ENCODE measurements at places on chromosomes 1 and 21. TPM values are rescaled to one million over a fixed set of nuclear protein-coding genes. Genes with fewer than 3 reads are reported as not detected.

Gene SLC16A4
- total RNA-seq, result 44.7 TPM

Gene TCEA3
- total RNA-seq, result 9.7 TPM

Gene LIN28A
- not detected for total RNA-seq

Gene HSPA6
- total RNA-seq, result 6.5 TPM

Gene EDN2
- total RNA-seq, result 0.33 TPM

Gene CLCNKA
- under 0.01 TPM for total RNA-seq

Gene OR2T29
- total RNA-seq, result not detected

Gene PRELP
- total RNA-seq, result 4.3 TPM

Gene IL19
- total RNA-seq, result not detected

Gene SH3BP5L
- total RNA-seq, result 24.0 TPM

Gene MCOLN3
- total RNA-seq, result 5.8 TPM

Gene CORT
- not detected for total RNA-seq

Gene AMPD1
- total RNA-seq, result not detected

Gene LCE1F
- not detected for total RNA-seq

Gene FBXO42
- 15.4 TPM for total RNA-seq

Gene LCE1B
- not detected for total RNA-seq

Gene MFSD2A
- total RNA-seq, result 0.58 TPM

Gene RAB3B
- 29.5 TPM for total RNA-seq

Gene UBE2U
- not detected for total RNA-seq

Gene SPRR2G
- not detected for total RNA-seq

Gene ERO1B
- 1.6 TPM for total RNA-seq

Gene RAB42
- total RNA-seq, result 10.6 TPM

Gene SH3BGR
- total RNA-seq, result 2.8 TPM

Gene PTGFR
- total RNA-seq, result 68.3 TPM

Gene PLA2G2F
- not detected for total RNA-seq

Gene NBPF20
- 3.3 TPM for total RNA-seq

Gene RGS13
- not detected for total RNA-seq

Gene ACOT11
- 7.6 TPM for total RNA-seq

Gene FCRL1
- total RNA-seq, result not detected

Gene CD52
- total RNA-seq, result not detected

Measured in smooth muscle cell of trachea (primary cell).